ENCODE measurements at places on chromosomes 6 and 20.

- DNase-seq = no peak
These were observed 1.6 kb upstream of the MED23 start for GRCh38 chr6:131629651-131630050.

DNA sequence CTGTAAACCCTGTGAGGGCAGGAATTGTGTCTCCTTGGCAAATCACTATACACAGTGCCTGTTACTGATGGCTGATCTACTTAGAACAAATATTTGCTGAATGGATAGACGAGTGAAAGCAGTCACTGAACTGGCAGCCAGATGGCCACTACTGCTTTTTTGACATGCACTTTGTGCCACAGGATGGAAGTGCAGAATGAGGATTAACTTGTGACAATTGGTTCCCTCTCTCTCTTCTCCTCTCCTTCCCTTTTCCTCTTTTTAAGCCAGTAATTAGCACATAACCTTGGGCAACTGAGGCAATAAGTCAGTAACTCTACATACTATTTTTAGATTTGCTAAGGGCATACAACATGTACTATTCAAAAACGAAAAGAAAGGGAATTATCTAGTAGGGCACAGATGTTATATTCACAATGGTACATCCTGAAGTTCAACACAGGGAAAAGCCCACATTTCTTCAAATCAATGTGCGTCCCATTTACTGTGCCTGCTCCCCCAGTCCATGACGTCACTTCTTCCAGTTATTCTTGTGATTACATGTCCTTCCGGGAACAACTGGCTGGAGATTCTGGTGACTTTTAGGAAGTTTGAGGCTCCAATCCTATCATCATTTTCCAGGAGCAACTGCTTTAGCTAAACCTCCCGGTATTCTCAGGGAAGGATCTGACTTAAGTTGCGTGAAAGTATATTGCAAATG lies 17.0 kb upstream of the RPS6KA2 start:
- DNase-seq = no peak

GRCh38 chr6:37517411-37517812 lies 17.7 kb upstream of the CCDC167 start:
- no peak for DNase-seq

- DNase-seq = no peak
These were observed 38.3 kb downstream of the HECA start for GRCh38 chr6:139173172-139173571.

GRCh38 chr6:112594886-112595594 lies 247.9 kb downstream of the RFPL4B start:
- DNase-seq = no peak

GRCh38 chr6:140671926-140672325 lies 1297.5 kb upstream of the CITED2 start:
- no peak for DNase-seq

DNA sequence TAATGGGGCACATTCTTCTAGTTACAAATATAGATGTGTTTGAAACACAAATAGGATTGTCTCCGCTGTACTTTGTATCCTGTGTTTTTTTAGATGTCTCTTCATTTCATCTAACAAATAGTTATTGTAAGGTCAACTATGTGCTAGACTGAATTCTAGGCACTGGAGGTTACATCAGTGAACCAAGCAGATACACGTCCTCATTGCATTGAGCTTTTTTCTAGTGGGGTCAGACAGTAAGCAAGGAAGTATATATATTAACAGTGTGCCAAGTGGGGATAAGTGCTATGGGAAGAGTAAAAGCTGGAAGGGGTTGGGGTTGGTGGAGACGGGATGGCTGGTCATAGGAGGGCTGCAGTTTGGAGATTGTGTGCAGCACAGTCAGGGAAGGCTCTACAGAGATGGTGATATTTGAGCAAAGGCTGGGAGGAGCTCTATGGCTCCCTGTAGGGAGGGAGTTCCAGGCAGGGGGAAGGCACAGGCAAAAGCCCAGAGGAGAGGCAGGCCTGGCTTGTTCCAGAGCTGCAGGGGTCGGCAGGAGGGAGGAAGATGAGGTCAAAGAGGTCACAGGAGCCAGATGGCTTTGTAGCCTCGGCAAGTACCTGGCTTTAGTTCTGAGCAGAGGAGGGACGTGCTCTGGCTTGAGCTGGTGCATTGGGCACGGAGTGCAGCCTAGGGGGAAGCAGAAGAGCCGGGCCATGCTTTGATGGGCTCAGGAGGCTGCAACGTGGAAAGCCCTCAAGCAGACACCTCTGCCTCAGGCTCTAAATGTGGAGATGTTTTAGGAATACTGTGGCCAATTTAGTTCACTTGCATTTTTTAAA lies 152.3 kb downstream of the ZDHHC14 start:
- no peak for DNase-seq

DNA sequence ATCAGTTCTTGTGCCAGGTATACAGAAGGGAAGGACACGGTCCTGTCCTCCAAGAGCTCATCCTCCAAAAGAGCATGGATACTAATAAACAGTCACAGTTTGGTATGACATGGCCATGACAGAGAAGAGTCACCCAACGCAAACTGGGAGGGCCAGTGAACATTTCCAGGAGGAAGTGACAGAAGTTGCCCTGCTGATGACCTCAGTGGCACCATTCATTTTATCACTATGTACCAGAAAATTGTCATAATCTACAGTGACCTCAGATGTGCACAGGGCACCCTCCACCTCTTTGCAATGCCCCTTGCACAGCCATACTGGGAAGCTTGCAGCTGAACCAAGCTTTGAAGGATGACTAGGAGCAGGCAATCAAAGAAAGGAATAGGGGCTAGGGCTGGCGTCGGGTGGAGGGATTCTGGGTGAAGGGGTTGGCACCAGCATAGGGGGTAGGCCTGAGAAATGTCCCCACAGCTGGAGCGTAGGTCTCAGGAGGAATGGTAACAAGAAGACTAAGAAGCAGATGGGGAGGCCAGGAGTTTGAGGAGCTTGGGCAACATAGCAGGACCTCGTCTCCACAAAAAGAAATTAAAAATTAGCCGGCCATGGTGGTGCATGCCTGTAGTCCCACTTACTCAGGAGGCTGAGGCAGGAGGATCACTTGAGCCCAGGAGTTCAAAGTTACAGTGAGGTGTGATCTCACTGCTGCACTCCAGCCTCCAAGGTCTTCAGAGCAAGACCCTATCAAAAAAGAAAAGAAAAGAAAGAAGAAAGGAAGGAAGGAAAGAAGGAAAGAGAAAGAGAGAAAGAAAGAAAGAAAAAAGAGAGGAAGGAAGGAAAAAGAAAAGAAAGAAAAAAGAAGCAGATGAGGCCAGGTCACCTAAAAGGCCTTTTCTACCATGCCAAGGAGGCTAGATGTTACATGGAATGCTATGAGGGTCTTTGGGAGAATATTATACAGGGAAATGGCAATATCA lies 65.3 kb upstream of the SNX9 start:
- DNase-seq = no peak

DNA sequence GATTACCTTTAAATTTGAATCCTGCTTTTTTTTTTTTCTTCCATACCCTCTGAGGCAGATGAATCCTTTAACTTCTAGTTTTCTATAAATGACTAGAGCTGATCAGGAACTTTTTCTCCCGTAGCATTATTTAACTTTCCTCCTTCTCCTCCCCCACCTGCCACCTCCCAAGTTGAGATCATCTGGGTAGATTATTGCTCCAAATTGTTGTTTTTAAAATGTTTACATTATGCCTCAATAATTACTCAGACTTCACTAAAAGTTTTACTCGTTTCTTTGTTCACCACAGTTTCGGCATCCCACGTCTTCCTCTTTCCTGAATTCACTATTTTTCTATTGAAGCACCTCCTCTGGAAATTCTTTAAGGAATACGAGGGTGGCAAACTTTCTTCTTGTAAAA lies 16.6 kb upstream of the SCUBE3 start:
- DNase-seq = no peak

GRCh38 chr20:24966317-24967012 lies 17.4 kb downstream of the CST7 start:
- DNase-seq = no peak

DNA sequence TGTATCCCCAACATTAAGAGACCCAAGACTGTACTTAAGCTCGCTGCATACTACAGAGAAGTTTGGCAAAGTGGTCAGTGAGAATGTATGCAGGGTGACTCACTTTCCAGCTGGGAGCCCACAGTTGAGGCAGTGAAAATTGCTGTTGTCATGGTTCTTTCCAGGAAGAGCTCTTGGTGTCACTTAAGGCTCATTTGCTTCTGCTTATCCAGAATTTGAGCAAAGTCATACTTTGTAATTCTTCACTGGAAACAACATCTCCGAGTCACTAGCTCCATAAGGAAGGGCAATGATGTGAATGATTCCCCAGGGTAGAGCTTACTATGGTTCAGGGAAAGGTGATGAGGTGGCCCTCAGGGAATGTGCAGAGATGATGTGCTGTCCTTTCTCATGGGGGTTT lies 65.4 kb upstream of the FBXL4 start:
- no peak for DNase-seq

DNA sequence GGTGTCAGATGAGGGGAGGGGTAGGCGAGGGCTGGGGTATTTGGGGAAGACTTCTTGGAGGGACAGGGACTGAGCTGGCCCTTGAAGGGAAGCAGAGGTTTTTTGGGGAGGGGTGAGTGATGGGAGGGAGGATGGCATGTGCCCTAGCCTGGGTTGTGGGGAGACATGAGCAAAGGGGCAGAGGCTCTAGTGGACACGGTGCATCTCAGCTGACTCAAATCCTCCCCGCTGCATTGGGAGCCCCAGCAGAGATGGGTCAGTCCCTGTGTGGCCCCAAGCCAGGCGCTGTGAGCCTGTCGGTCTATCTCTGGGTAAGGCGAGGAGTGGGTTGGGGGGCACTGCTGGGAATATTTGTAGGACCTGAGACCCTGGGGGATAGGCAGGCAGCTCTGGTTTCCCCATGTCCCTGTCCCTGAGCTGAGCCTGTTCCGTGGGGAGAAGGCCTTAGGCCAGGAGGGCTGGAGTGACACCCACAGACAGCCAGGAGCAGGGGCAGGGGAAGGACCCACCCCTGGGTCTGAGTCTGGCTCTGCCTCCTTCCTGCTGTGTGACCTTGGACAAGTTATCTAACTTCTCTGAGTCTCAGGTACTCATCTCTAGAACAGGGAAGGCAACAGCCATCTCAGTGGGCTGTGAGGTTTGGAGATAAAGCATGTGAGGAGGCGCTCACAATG lies 36.0 kb downstream of the SPDEF start:
- DNase-seq = no peak

DNA sequence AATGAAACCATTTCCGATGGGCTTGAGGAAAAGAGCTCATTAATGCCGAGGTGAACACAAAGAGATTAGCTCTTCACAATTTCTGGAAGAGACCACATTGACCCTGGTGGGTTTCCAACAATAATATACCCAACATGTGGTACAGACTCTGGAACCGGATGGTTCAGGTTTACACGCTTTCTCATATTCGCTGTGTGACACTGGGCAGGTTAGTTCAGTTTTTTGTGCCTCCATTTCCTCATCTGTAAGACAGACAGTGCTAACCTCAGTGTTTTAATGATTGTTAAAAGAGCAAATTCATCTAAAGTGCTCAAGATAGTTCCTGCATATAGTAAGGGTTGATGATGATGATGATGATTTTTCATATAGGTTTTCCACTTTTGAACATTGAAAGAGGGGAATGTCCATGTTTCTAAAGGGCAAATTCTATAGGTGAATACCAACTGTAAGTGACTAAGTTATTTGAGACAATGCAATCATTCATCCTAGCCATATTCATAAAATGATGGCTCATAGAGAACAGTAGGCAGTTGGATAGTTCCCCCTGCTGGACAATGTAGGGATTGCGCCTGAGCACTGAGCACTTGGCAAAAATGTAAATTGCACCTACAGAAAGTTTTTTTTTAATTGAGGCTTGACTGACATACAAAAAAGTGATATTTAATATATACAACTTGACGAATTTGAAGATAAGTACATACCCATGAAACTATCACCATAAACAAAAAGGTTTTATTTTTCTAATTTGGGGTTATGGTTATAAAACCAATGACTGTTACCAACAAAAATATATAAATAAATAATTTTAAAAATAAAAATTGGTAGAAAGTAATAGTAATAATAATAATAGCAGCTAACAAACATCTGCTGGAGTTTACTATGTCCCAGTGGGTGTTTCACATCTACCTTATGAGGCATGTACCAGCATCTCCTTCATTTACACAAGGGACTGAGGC lies 2.1 kb upstream of the PERP start:
- no peak for DNase-seq

DNA sequence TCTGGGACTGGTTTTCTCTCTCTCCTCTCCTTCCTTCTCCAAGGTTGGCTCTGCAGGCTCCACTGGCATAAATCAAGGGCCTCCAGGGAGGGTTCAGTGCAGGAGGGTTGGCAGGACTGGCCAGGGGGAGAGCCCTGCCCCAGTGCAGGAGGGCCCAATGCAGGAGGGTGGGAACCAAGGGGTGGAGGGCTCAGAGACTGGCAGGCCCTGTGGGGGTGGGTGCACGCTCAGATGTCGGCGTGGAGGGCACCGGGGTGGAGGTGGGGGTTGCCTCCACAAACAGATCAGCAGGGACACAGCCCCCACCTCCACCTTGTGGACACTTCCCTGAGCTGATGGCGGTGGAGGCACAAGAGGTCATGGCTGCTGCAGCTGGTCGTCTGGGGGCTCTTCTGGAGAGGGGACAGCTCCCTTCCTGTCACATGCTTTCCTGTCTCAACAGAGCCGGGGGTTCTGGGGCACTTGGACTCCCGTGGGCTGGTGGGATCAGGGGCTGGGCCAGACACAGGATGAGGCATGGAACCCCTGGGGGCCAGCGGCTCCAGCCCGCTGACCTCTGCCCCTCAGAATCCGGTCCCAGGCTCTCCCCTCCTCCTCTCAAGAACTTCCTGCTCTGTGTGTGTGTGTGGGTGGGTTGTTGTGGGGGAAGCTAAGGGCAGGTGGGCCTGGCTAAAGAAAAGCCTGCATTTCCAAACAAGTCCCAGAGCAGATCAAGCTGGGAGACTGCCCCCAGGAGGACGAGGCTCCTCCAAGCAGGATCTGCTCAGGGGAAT lies 2.7 kb upstream of the ABHD16B start:
- DNase-seq = no peak

DNA sequence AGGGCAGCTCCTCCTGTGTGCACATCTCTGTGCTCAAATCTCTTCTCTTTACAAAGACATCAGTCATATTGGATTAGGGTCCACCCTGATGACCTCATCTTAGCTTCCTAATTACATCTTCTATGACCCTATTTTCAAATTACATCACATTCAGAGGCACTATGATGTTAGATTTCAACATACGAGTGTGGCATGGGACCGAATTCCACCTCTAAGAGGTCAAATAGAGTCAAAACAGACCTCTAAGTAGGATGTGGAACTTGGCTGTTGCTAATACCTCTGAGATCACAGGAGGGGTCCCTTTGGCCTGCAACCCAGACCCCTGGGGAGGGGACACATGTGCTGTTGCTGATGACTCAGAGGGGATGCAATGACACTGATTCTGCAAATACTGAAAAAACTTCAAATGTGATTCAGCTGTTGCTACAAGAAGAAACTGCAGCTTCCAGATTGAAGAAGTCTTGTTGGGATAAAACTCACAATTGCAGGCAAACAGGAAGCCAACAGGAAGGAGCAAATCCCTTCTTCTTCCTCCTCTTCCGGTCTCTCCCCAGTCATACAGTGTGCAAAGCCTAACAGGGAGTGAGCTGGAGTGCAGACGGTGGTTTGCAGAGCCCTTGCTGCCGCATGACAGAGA lies 216.2 kb downstream of the MYLK4 start:
- DNase-seq = no peak
